Karpas-422 (cell line): ENCODE measurements at places on chromosomes 2 and 18. TPM values are rescaled to one million over a fixed set of nuclear protein-coding genes. Genes with fewer than 3 reads are reported as not detected.

DNA sequence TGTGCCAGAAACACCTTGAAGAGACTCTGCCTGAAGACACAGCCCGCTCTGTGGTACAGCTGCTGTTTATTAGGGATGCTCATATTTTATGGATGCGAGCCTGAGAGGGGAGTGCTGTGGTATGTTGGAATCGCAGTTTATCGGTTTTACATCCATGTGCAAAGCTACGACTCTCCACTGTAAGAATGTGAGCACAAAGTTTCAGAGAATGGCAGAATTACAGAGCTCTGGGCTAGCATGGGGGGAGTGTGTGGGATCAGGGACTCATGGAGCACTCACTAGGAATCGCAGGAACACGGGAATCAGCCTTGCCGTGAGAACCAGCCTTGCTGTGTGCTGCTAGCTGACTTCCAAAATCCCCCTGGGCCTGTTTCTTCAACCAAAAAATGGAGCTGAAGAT is 199.9 kb downstream of the RNF144A start:
- no peaks in the 10 kb centered on the region for H3K36me3 ChIP-seq
- no peaks in the 10 kb centered on the region for H3K27me3 ChIP-seq
- no peaks in the 10 kb centered on the region for H3K4me1 ChIP-seq
- H3K27ac ChIP-seq, result no peak overlapping the region
- no peak overlapping the region for H3K4me3 ChIP-seq
- DNase-seq, result no peak

DNA sequence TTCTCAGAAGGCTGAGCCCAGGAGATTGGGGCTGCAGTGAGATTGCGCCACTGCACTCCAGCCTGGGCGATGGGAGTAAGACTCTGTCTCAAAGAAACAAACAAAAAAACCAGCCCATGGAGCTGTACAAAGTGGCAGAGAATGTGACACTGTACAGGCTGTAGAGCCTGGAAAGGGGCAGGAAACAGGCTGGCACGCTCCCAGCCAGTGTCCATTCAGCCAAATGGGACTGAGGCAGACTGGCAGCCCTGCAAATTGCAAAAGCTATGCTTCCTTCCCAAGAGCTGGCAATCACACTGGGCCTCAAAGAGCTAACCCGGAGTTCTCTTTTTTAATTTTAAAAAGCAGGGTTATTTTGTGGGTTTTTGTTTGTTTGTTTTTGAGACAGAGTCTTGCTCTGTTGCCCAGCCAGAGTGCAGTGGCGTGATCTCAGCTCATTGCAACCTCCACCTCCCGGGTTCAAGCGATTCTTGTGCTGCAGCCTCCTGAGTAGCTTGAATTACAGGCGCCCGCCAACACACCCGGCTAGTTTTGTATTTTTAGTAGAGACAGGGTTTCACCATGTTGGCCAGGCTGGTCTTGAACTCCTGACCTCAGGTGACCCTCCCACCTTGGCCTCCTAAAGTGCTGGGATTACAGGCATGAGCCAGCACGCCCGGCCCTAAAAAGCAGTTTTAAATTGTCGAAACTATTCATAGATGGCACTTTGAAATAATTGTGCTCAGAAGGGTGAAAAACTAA is 42.8 kb downstream of the SCRN3 start:
- no peak overlapping the region for H3K4me3 ChIP-seq
- no peak for DNase-seq
- H3K27me3 ChIP-seq, result no peaks in the 10 kb centered on the region
- no peaks in the 10 kb centered on the region for H3K4me1 ChIP-seq
- H3K36me3 ChIP-seq, result no peaks in the 10 kb centered on the region
- no peak overlapping the region for H3K27ac ChIP-seq

Gene FAM124B
- not detected in 2 replicates for total RNA-seq

DNA sequence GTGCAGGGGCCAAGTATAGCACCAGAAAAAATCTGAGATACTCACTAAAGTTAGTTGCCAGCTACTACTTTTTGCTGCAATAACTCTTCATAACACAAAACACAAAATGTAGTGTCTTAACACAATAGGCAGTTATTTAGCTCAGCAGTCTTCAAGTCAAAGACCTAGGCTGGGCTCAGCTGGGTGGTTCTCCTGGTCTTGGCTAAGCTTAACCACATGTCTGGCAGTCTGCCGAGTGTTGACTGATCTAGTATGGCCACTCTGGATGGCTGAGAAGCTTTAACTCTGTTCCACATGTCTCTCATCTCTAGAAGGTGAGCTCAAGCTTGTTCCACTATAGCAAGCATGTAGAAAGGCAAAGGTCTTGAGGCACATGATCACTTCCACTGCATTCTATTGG is 451.6 kb downstream of the SOX11 start:
- H3K36me3 ChIP-seq, result 0 out of 2 replicates have a peak, but pooled peaks cover 3% of the 10 kb centered on the region
- H3K27ac ChIP-seq, result no peak overlapping the region
- H3K4me3 ChIP-seq, result no peak overlapping the region
- no peaks in the 10 kb centered on the region for H3K27me3 ChIP-seq

Gene FASTKD2
- 23.1 and 36.9 TPM in 2 replicates for total RNA-seq

Gene NEMP2
- total RNA-seq, result 10.6 and 11.1 TPM in 2 replicates

Gene CMPK2
- 18.8 and 26.6 TPM in 2 replicates for total RNA-seq

- no peaks in the 10 kb centered on the region for H3K4me1 ChIP-seq
- H3K4me3 ChIP-seq, result no peak overlapping the region
- no peaks in the 10 kb centered on the region for H3K27me3 ChIP-seq
These were observed 329.1 kb upstream of the PKDCC start for GRCh38 chr2:41718705-41719104.

GRCh38 chr18:13435586-13436333 is 217.2 kb downstream of the LDLRAD4 start:
- no peaks in the 10 kb centered on the region for H3K27me3 ChIP-seq
- H3K4me1 ChIP-seq, result peaks cover 9% of the 10 kb centered on the region
- no peak overlapping the region for H3K4me3 ChIP-seq
- no peak for DNase-seq
- H3K27ac ChIP-seq, result no peak overlapping the region
- H3K36me3 ChIP-seq, result no peaks in the 10 kb centered on the region
